ENCODE measurements at places on chromosomes 7 and 10.

DNA sequence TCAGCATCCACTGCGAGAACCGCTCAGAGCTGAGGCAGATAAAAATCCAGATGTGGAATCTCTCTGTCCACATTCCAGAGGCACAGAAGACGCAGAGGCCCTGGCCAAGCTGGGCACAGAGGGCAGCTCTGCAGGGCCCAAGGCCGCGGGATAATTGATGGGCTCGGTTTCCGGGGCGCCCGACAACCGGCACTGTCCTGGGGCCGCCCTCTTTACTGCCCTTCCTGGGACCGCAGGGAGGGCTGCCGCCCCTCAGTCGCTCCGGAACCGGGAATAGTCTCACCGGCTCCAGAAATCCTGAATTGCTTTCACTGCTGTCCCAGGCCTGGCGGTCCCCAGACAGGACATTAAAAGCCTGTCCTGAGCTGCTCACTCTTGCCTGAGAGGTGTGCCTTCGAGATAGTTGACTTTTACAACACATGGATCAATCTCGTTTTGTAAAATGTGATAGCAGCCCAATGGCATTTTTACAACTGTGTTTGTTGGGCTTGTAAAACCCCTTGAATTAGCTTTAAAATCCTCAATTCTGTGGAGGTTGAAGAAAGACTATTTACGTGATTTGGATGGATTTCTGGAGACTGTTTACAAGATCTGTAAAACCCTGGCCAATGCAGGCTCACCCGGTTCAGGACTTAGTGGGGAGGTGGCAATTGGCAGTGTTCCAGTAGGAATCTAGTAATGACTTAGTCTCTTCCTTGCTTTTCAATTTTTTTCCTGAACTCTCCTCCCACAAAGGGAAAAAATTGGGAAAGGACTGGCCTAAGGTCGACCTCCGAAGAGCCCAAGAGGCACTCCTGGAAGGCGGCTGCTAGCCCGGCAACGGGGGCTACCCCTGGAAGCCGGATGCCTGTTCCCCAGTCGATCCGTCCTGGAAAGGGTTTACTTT is 1.4 kb upstream of the HOXA6 start:
- DNase-seq, result no peak

DNA sequence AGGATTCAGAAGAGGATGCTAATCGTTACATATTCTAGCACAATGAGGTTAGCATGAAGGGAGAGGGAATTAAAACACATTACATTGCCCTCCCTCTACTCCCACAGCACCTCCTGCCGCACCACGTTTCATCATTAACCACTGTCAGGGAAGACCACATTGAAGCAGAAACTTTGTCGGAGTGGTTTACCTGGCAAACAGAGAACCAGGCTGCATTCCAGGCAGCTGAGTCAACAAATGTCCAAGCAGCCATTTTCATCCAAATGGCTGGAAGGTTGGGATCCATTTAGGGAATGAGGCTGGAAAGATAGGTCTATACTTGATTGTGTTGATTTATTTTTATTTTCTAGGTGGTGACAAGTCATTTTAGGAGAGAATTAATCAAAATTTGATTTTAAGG is 273.6 kb downstream of the DYNC1I1 start:
- no peak for DNase-seq

DNA sequence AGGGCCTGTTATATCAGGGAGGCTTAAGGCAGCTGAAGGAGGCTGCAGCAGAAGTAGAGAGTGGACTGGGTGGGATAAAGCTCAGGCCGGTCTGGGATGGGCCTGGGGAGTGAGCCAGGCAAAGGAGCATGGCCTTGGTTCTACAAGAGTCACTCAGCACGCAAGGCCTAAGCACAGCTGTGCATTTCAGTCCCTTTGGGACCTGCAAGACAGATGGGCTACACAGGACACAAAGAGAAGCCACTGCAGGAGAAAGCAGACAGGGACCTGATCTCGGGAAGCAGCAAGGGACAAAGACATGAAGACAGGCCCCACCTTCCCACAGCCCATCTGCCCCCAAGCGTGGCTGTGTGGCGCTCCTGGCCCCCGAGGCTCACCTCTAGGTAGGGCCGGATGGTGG is 29.4 kb downstream of the RRP12 start:
- no peak for DNase-seq

- DNase-seq, result no peak
Observed at GRCh38 chr10:12973149-12973718, 28.3 kb downstream of the CCDC3 start.

DNA sequence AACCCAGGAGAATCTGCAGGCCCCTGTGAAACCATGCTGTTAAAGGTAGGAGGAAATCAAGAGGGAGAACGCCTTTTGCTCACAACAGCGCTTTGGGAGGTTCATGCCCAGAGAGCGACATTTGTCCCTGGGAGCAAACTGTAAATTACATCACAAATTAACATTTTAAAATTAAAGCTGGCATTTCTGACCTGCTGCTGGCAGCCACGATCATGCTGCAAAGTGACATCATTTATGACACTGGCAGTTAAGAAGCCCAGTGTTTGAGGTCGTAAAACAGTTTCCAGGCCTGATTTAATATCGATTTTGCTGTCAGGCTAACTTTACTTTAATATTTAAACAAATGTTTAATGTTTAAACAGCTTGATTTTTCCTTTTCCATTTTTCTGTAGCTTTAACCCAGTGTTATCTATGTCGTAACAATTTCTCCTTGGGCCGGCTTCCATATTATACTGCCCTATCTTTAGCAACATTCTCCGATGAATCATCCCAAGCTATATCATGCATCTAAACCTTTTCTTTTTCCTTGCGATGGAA is 86.5 kb upstream of the NPVF start:
- no peak for DNase-seq

DNA sequence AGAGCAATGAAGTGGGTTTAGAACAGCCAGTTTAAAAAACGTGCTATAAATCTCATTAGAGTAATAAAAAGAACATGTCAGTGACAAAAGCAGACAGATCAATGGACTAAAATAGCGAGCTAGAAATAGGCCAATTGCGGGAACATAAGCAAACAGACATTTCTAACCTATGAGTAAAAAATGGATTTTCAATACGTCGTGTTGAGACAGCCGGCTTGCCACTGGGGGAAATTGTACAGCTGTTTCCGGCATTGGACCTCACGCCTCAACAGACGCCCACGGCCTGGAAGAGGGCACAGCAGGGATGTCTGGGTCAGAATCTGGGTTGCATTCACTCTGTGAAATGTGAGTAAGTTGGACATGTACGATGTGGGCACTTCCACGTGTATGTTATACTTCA is 92.9 kb downstream of the SVOPL start:
- DNase-seq, result no peak

GRCh38 chr7:142854372-142855113 is at the start of gene EPHB6:
EPHB6 (plus strand) TSS chr7:142855076; CDS start chr7:142863228, 8,152 bp downstream.
- peak; percentile 34 for DNase-seq

- DNase-seq, result no peak
Observed at GRCh38 chr10:110426294-110427181, 71.2 kb upstream of the DUSP5 start.

DNA sequence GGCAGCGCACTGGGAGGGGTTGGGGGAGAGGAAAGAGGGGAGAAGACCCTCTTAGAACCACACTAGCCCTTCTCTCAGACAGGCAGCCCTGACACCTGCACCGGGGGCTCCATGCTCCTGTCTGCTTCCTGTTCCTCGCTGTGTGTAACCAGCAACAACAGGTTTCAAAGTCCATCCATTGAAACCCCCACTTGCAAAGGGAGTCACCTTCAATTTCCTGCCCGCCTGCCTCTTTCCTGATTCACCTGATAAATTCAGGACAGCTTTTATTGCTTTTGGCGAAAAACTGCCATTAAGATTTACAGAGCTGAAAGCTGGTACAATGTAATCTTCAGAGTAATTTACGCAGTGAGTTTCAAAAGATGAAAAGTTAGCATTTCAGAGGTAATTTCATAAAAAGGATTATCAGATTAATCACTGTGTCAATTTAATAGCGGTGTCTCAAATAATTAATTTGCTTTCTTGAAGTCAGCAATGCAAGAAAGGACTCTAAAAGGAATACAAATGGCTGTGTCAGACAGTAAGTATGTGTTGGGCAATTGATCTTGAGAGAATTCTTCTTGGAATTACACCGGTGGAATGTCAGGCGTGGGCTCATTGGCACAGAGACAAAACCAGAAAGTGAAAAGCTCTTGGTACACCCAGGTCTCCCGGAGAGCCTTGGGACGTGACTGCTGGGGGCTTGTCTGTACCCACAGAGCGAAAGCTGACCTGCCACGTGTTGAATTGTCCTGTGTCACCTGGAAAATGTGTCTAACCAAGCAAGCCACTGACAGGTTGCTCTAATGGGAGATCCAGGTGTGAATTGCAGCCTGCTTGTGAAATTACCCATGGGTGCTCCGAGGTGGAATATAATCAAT is 60.7 kb downstream of the TMEM209 start:
- DNase-seq, result no peak

DNA sequence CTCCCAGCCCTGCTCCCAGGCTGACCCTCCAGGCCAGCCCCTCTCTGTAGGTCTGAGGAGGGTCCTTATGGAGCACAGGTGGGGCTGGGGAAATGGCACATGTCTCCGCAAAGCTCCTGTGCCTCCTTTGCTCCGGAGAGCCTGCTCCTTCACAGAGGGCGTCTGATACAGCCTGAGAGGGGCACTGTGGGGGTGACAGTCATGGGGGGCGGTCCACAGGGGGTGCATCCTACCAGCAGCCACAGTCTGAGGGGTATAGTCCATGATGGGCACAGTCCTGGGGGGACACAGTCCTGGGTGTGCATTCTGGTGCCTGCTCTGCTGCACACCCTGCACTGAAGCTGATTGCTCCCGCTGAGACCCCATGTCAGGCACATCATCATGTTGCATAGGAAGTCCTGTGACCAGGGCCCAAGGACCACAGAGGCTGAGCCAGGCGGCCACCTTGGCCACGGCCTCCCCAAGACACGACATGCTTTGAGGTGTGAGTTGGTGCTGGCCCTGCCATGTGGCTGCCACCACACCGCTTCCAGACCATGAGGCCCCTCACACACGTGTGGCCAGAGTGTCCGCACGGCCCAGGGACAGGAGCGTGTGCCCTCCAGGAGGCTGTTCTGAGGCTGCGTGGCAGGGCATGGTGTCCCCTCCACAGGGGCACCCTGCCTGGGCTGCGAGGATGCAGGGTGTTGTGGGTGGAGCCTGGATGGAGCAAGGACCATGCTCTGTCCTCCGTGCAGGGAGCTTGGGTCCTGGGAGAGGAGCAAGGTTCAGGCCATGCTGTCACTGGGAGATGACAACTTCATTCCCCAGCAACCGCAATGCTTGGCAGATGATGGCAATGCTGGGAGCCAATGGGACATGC is 59.2 kb downstream of the PWWP2B start:
- no peak for DNase-seq

- DNase-seq, result no peak
Observed at GRCh38 chr10:78178940-78179339, 145.3 kb downstream of the RPS24 start.

DNA sequence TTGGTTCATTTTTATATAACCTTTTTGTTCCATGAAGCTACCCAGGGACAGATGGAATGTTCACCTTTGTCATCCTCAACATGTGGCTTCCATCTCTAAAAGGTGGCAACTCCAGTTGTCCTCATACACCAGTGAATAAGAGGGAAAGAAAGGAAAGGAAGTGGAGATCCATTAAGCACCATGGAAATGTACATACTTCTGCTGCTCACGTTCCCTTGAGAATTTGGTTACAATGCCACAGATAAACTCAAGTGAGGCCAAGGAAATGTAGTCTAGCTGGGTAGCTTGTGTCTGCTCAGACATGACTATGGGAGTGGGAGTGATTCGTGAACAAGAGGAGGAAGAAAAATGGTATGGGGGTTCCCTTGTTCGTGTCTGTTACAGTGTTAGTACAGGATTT is 237.1 kb upstream of the FAM3C start:
- no peak for DNase-seq
